ENCODE measurements at places on chromosomes 11 and 22. TPM values are rescaled to one million over a fixed set of nuclear protein-coding genes. Genes with fewer than 3 reads are reported as not detected.

The PANX2 gene
- 0.67 TPM for polyA plus RNA-seq

- DNase-seq: no peak
Observed at GRCh38 chr22:20424932-20425565, 12.6 kb downstream of the SCARF2 start.

DNA sequence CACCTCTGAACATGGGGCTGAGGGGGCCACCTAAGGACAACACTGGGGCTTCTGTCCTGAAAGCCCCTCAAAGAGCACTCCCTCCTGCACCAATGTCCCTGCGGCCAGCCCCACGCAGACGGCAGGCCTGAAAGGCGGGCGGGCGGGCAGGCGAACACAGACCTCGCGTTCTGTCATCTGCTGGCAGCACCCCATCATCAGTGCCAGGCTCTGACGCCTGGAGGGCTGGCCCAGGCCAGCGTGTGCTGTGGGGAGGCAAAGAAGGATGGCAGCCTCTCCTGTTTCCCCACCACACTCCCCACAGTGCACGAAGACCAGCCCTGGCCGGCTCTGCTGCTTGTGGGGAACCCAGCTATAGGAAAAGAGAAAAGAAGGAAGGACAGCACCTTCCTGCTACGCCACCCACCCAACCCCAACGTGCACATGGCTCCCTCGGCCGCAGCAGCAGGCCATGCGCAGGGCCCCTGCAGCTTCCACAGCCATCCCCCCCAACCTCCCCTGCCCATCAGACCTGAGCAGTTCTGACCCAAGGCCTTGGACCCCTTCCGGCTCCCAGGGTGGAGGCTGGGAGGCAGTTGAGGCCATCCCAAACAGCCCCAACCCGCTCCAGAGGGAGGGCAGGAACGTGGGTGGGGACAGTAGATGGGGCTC, 3.5 kb downstream of the SBF1 start:
- no peak for DNase-seq

GRCh38 chr11:125724125-125724524, 22.0 kb upstream of the PATE1 start:
- no peak for DNase-seq

DNA sequence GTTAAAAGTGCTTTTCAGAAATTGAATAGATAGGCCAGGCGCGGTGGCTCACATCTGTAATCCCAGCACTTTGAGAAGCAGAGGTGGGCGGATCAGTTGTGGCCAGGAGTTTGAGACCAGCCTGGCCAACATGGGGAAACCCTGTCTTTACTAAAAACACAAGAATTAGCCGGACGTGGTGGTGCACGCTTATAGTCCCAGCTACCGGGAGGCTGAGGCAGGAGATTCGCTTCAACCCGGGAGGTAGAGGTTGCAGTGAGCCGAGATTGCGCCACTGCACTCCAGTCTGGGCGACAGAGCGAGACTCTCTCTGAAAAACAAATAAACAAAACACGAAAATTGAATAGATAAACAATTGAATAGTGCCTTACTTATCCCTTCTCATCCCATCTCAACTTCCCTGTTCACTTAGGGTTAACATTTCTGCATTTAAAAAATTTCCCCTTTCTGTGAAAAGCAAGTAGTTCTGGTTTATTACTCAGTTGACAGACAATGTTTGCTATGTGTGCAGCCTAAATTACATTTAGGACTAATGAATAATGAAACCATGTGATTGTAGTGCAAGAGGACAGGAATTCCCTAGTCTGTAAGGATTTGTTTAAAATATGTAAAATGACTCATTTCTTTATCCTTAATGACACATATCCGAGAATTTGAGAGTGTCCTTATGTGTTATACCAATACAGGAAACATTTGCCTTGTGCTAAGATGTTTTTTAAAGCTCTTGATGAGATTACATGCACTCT, 6.0 kb downstream of the RNF169 start:
- no peak for DNase-seq

- no peak for DNase-seq
Observed at GRCh38 chr11:921921-922678, 3.6 kb upstream of the AP2A2 start.

- no peak for DNase-seq
Observed at GRCh38 chr11:115170133-115170815, 333.9 kb downstream of the CADM1 start.

DNA sequence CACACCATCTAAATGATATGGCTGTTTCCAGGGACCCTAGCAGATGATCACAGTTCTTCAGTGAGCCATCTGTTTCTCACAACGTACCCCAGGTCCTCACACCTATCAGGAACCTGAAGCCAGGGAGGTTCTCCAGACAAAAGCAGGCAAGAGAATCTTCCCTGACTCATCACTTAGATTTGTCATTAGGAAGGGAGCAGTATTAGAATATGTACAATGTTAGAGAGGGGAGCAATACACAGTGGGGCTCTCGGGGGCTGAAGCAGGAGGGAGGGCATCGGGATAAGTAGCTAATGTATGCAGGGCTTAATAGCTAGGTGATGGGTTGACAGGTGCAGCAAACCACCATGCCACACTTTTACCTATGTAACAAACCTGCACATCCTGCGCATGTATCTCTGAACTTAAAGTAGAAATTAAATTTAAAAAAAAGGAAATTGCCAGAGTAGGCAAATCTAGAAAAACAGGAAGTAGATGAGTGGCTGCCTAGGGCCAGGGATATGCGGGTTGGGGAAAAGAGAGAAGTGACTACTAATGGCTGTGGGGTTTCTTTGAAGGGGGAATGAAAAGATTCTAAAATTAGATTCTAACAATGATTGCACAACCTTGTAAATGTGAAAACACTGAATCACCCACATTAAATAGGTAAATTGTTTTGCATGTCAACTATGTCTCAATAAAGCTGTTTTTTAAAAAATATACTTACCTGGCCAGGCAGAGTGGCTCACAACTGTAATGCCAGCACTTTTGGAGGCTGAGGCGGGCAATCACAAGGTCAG, 14.4 kb downstream of the C22orf42 start:
- no peak for DNase-seq

The TRAF6 gene
- 14.0 TPM for polyA plus RNA-seq

DNA sequence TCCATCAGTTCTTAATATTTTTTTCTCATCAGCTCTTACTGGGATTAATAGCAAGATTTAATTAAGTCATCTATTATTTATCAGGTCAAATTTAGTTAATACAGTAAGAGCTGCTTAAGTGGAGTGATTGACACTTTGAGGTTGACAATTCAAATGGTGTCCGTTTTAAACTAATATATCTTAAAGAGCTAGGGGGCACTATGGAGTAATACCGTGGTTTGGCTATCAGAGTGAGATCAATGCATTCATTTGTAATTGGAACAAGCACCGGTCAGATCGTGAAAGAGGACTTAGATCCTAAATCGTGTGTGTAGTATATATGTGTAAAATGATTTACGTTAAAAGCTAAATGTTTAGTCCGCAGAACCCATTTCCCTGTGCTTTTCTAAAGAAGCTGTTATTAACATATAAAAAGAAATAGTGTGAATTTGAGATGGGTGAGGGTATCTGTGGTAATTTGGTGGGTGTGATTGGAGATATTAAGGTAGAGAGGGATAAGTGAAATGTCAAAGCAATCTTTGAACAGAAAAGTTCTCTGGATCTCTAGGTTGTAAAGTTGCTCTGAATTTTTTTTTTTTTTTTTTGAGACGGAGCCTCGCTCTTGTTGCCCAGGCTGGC, 2.3 kb downstream of the SIK2 start:
- DNase-seq: no peak

The KIF18A gene
- 10.3 TPM for polyA plus RNA-seq

The ZFTA gene
- polyA plus RNA-seq: 31.4 TPM

DNA sequence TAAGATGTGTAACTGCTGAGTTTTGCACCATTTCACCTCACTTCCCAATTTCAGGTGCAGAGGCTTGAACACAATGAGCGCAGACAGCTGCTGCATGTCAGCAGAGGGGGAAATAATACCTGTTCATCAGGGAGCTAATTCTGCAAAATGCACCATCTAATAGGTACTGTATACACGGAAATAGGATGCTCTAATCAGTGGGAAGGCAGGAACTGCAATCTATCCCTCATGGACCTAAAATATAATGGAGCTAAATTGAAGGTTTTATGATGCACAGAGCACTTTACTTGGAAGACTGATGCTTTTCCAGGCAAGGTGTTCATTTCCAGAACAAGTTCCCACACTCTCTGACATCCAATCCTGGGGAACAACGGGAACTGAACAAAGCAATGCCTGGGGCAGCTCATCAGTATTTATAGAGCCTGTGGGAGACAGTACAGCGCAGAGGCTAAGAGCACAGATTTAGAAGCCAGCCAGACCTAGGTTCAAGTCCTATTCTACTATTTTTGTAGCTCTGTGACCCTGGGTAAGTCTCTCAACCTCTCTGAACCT, 78.5 kb downstream of the TENM4 start:
- DNase-seq: no peak

DNA sequence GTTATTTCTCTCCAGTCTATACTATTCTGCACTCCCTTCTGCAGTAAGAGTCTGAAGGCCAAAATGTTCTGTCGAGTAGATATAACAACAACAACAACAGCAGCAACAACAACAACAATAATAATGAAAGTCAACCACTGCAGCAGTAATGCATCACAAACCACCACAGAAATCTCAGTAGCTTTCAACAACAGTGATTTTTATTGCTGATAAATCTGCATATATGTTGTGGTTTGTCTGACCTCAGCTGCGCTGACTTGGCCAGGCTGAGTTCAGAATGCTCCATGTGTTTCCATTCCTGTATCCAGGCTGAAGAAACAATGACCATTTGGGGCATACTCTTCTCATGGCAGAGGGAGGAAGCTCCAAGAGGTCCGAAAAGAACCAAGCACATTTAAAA, 32.3 kb upstream of the CYP2R1 start:
- no peak for DNase-seq

- DNase-seq: no peak
Observed at GRCh38 chr11:11982975-11983374, 25.5 kb downstream of the DKK3 start.

- no peak for DNase-seq
Observed at GRCh38 chr11:6626971-6627761, 7.9 kb upstream of the TPP1 start.

DNA sequence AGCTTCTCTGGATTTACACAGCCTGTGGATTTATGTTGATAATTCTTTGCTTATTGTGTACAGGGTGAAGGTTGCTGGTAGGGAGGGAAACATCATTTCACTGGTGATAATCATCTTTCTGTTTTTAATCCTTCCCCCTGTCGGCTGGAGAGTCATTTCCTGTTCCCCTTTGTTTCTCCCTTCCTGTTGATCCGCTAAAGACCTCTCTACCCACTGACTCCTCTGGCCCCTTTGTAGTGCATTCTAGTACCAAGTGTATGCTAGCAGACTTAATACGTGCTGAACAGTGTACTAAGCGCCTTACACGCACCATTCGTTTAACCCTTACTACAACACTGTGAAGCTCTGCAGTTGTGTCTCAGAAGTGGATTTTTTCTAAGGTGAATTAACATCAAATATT, 19.0 kb upstream of the OR9Q1 start:
- DNase-seq: no peak

DNA sequence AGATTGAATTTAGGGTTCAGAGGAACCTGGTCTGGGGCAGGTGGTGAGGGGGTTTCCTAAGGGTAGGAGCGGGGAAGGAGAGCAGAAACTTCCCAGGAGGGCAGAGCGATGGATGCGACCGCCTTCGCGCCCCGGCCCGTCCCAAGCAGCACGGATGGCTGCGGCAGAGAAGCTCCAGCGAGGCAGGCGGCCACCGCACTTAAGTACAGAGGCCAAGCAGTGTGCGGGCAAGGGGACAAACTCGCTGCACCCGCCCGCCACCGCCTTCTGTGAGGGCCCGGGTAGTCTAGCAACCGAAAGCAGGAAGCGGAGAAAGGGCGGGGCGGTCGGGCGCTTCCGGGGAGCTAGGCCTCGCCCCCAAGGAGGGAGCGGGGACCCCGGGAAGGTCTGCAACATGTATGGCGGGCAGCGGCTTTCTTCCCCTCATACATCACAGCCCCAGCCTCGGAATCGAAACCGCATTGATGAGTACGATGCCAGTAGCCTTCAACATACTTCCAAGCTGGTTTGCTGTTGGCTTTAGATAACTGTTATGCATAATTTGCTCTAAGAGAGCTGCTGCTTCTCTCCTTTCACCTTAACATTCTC, at the start of gene AGBL2:
Gene AGBL2, minus strand, starts transcription at position 288 of the 588 bp plus-strand sequence. CDS start 719 bp downstream, outside the sequence.
- DNase-seq: peak; percentile 66

GRCh38 chr11:72245263-72245816, 1.4 kb upstream of the PHOX2A start:
- DNase-seq: no peak

GRCh38 chr11:57217053-57217452, 20.0 kb downstream of the APLNR start:
- DNase-seq: no peak

DNA sequence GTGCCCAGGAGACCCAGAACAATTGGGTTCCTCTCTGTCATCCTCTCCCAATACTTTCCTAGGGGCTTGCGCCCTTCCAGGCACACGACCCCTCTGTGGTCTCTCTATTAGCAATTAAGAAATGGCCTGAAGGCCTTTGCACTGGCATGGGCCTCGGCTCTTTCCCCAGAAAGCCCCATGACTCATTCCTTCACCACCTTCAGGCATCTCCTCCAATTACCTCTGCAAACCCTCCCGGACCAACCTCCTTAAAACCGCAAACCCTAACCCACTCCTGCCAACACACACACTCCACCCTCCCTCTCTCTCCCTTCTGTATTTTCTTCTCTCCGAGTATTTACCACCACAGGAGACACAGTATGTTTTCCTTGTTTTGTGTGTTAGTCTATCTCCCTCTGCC, 36.7 kb downstream of the LARGE1 start:
- no peak for DNase-seq

The BBOX1 gene
- polyA plus RNA-seq: 0.11 TPM

The YPEL4 gene
- 6.5 TPM for polyA plus RNA-seq

The OR52H1 gene
- polyA plus RNA-seq: not detected

DNA sequence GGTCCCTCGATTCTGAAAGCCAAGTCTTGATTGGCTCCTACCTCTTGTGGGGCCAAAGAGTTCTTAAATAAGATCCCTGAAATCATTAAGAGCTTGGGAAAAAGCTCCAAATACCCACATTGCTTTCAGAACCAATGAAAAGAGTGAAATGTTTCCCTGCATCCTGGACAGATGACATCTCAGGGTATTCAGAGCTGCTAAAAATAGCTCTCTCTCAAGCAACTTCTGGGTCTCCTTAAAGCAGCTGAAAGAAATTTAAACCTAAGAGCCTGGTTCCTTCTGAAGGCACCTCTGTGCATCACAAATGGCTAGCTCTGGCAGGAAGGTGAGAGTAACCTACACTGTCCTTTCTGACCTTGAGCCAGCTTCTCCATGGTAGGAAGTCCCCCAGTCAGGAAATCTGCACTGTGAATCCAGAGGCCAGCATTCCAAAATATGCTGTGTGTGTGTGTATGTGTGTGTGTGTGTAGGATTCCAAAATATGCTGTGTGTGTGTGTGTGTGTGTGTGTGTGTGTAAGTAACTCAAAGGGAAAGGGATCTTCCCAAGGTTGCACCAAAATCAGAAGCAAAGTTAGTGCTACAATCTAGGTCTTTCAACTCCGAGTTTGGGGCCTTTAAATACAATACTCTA, 50.1 kb downstream of the RELT start:
- no peak for DNase-seq

GRCh38 chr11:62588966-62589637, 2.2 kb downstream of the TUT1 start:
- DNase-seq: no peak

GRCh38 chr22:23685205-23685784, 5.5 kb upstream of the RGL4 start:
- no peak for DNase-seq

The SPDYC gene
- polyA plus RNA-seq: not detected

Data from right lung (tissue), 10 donors.